ENCODE measurements at places on chromosomes 6 and 20.

DNA sequence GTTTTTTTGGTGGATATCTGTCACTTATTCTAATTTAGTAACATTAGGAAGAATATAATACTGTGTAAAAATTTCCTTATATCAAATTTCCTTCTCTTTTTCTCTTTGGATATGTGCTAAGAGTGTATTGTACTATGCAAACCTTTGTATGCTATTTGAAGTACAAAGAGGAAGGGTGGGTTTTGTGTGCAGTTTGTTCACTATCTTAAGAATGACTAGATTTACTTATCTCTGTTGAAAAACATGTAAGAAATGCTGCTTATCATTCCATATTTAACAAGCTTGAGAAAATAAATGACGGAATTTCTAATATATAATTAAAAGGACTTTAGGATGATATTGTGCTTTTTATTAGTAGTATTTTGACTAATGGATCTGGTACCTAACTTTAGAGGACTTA is 13.1 kb downstream of the CD2AP start:
- no peak for DNase-seq

DNA sequence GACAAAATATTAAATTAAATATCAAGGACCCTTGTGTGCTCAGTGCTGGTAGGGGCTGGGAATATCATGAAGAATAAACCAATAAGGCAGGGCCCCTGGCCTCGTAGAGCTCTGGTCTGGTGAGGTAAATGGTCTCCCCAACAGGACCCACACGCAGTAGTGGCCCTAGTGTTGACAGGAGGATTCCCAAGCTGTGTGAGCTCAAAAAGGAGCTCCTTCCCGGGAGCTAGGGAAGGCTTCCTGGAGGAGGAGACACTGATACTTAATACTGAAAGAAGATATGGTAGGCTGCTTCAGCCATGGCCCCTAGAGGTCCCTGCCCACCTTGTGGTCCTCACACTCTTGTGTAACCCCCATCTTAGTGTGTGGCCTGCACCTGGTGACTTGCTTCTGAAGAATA is 209.1 kb downstream of the NFATC2 start:
- DNase-seq, result no peak

DNA sequence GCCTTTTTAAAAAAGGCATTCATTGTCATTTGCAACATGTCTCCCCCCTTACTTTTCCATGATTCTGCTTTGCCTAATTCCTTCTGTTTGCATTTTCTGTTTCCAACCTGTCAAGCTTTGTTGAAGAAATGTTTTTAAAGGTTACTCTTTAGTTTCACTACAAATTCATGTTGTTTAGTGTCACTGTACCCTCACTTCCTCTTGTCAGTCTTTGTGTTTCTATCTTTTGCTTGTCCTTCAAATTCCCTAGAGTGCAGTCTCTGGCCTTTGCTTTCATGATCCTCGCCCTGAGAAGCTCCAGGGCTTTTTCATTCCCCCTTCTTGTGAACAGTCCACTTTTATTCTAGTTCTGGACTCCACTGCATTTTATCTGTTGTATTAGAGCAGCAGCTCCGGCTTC is 90.6 kb downstream of the MAP3K4 start:
- no peak for DNase-seq

- no peak for DNase-seq
These were observed 171.0 kb upstream of the CITED2 start for GRCh38 chr6:139545206-139546105.

- DNase-seq, result no peak
These were observed 9.5 kb downstream of the TMEM242 start for GRCh38 chr6:157313531-157314467.

GRCh38 chr6:97465877-97466561 is 183.0 kb upstream of the MMS22L start:
- no peak for DNase-seq

GRCh38 chr6:111759836-111760785 is 113.1 kb downstream of the FYN start:
- DNase-seq, result peak; percentile 95

- no peak for DNase-seq
These were observed 24.5 kb downstream of the CD83 start for GRCh38 chr6:14142063-14142450.

GRCh38 chr20:8661229-8661952 is 407.5 kb upstream of the PLCB4 start:
- DNase-seq, result no peak

DNA sequence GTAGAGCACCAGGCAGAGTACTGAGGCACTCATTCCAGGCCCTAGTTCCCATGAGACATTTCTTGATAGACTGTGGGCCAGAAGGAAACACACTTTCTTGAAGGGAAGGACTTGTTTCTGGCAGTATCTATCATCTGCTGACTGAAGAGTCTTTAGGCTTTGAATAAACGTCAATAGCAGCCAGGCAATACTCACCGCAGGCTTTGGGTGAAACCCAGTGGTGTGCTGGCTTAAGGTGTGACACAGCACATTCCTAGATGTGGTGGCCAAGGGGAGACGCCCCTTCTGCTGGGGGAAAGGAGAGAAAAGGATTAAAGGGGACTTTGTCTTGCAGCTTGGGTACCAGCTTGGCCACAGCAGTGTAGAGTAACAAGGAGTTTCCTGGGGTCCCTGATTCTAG is 1039.6 kb downstream of the HACE1 start:
- no peak for DNase-seq

GRCh38 chr20:55701467-55701866 is 303.9 kb downstream of the CBLN4 start:
- DNase-seq, result no peak

- DNase-seq, result no peak
These were observed 19.4 kb upstream of the MYB start for GRCh38 chr6:135161411-135162395.

- DNase-seq, result no peak
These were observed 631 bp downstream of the PLCB1 start for GRCh38 chr20:8132484-8133309.

- peak; percentile 87 for DNase-seq
These were observed 34.0 kb downstream of the NCOA6 start for GRCh38 chr20:34791289-34792020.

GRCh38 chr6:129865013-129865412 is 3.9 kb upstream of the TMEM244 start:
- DNase-seq, result no peak

DNA sequence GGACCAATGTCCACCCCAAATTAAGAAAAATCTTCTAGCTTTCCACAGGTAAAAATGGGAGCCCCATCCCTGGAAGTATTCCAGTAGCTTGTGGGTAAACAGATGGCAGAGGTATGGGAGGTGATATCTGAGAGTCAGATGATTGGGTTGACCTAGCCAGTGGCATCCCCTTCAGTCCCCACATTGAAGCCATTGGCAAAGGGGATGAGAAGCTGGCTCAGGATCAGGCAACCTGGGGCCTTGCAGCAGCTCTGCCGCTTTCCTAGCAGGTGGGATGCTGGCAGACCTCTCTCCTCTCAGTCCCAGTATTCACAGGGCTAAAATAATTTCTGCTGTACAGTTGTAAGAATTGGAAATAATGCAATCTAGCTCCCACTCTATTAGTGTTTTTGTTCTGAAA is 108.9 kb upstream of the KCNG1 start:
- no peak for DNase-seq

GRCh38 chr6:83285917-83286316 is 92.8 kb downstream of the RWDD2A start:
- no peak for DNase-seq

DNA sequence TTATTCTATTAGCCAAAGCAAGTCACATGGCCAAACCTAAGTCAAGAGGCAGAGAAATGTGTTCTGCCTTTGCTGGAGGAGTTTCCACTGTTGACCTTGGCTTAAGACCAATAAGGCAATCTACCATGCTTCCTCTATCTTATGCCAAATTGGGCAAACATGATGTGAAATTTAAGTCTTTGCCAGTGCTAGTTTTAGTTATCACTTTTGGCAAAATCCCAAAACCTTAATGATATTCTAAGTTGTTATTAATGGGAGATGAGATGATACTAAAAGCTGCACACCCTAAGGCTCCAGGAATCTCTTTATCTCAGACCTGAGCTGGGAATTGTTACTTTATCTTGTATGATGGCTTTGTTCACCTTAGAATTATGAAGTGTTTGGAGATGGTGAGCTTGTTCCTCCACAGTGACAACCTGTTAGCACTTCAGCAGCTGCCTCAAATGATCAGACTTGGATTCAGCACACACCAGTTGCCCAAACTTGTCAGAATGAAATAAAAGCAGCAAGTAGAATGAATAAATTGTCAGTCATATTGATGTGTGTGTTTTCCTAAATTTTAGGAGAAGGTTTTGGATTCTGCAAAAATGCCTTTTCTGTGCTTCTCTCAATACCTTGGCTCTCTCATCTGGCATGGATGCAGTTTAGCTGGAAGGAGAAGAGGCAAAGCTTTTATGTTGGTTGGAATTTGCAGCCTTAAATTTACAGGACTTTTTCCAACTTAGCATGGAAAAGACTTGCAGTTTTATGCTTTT is 49.3 kb downstream of the RIN2 start:
- DNase-seq, result no peak

- peak; percentile 14 for DNase-seq
These were observed 13.1 kb upstream of the CDK19 start for GRCh38 chr6:110828396-110828795.

DNA sequence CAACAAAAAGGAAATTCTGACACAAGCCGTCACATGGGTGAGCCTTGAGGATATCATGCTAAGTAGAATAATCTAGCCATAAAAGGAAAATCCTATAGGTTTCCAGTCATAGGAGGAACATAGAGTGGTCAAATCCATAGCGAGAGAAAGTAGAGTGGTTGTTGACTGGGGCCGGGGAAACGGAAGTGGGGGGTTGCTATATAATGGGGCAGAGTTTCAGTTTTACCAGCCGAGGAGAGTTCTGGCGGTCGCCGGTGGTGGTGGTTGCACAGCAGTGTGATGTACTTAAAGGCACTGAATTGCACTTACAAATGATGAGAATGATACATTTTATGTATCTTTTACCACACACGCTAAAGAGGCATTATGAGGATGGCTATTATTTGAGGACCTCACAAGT is 4.9 kb downstream of the GPR31 start:
- no peak for DNase-seq

DNA sequence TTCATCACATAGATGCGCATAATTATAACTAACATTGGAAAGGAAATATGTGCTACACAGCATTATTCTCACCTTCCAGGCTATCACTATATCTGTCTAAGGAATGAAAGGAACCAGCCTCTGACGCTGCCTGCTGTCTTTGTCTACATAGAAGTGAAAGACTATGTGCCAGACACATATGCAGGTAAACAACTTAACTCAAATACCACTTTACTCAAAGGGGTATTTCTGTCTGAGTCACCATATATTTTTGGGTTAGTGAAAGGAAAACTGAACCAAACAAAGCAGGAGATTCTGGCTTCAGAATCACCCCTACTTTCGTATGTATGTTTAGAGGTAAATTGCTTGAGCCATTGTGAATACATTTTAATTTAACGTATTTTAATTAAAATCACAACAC is 328.6 kb upstream of the PLCB4 start:
- DNase-seq, result no peak

GRCh38 chr6:35945650-35946025 is 24.7 kb upstream of the SRPK1 start:
- no peak for DNase-seq

DNA sequence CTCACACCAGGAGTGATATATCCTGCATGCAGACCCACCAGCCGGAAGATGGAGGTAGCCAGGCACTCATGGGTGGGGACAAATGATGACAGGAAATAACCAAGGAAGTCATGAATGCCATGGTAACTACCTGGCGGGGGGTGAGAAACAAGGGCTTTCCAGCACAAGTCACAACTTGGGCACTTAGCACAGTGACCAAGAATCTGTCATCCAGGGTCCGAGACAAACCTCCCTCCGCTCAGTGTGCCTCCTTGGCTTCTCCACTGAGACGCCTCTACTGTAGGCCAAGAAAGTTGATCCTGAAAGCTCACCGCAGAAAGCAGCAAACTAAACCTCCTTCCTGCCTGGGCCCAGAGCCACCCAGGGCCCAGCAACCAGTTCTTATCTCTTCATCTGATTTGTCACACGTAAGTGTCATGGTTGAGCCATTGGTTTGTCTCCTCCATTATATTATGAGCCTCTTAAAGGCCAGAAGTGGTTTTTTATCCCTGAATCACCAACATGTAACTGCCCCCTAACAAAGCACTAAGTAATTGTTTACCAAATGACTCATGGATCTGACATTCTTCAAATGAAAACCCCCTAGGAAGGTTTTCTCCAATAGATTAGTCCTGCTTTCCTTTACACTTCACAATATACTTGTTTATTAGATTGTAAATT is 84.3 kb upstream of the TAB2 start:
- DNase-seq, result peak; percentile 88

DNA sequence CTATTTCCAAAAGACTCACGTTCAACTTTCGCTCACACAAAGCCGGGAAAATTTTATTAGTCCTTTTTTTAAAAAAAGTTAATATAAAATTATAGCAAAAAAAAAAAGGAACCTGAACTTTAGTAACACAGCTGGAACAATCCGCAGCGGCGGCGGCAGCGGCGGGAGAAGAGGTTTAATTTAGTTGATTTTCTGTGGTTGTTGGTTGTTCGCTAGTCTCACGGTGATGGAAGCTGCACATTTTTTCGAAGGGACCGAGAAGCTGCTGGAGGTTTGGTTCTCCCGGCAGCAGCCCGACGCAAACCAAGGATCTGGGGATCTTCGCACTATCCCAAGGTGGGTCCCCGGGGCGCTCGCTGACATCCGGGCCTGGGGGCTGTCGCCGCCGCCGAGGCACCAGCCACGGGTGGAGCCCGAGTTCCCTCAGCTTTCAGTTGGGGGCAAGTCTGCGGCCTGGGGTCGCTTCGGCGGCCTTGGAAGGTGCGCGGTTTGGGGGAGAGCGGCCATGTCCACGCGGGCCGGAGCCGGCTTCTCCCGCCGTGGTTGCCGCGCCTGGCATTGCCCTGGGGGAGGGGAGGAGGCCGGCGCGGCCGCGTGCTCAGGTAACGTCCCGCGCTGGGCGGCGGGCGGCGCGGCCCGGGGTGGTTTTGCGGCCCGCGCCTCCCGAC is 429 bp downstream of the AMD1 start:
- no peak for DNase-seq

DNA sequence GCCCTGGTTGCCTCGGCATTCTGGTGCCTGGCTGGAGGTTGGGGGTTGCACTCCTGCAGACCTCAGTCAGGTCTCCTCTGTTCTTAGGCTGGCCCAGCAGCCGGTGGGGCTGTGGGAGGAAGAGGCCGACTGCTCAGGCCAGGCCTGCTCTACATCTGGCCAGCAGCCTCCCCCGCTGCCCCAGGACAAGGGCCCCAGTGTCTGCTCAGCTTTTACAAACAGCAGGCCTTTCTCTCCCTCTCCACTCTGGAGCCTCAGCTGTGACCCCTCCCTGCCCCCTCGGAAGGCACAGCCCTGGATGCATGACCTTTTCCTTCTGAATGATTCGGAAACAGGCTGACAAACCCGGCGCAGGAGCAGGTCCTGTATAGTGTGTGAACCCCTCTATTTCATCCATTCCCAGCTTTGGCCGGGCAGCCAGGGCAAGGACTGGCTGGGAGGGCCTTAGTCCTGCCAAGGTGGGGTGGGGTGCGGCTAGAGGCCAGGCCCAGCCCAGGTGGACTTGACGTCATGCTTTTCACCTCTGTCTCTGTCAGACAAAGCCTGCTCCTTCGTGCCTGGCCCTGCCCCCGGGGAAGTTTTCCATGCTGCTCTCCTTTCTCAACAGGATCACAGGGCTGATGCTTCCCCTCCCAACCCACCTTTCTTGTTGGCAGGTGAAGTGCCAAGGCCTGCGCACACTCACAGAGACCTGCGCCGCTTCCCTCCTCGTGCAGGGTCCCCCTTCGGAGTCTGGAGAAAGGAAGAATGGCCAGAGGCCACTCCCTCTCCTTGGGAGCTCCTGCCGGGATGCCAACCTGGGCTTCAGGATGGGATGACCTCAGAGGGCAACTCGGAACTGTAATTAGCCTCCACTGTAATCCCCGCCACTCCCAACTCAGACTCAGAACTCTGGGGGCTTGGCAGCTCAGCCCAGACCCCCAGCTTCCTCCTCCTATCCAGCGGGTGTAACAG is 10.1 kb upstream of the ITPR3 start:
- DNase-seq, result no peak

GRCh38 chr6:45830441-45831139 is 185.1 kb downstream of the CLIC5 start:
- no peak for DNase-seq

Measured in fibroblast of upper back skin (primary cell).